ENCODE measurements at places on chromosomes 6 and 20. TPM values are rescaled to one million over a fixed set of nuclear protein-coding genes. Genes with fewer than 3 reads are reported as not detected.

Gene OPN5
- not detected for total RNA-seq

Gene MLN
- not detected for total RNA-seq

Gene UNC5CL
- 0.19 TPM for total RNA-seq

Gene MSH5
- total RNA-seq, result 4.3 TPM

Gene RIPPLY2
- not detected for total RNA-seq

Gene SLC16A10
- 8.1 TPM for total RNA-seq

Gene SLC32A1
- total RNA-seq, result not detected

Gene EPHA7
- total RNA-seq, result 15.1 TPM

Gene CDKN1A
- total RNA-seq, result 37.6 TPM

Gene KIF25
- total RNA-seq, result 0.18 TPM

DNA sequence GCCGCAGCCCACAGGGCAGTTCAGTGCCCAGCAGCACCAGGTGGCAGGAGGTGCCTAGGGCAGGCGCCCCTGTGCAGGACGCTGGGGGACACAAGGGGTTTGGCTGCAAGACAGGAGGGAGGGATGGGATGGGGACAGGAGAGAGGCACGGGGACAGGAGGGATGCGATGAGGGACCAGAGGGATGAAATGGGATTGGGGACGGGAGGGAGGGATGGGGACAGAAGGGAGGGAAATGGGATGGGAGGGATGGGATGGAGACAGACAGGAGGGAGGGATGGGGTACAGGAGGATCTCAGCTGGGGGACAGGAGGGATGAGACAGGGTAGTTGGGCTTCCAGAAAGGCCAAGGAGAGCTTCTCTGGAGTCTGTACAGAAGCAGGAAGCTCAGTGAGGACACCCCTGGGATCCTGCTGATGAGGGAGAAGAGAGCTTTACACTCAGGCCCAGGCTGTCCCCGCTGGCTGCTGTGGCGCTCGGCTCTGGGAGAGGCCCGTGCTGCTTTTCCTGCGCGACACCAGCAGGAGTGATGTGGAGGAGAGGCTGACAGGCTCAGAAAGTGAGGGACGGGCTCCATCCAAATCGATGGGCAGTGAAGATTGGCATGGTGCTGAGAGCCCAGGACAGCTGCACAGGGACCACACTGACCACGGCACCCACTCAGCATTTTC lies 400.8 kb downstream of the SMOC2 start:
- H3K27me3 ChIP-seq, result no peaks in the 10 kb centered on the region
- H3K4me3 ChIP-seq, result no peak overlapping the region
- no peak overlapping the region for H3K27ac ChIP-seq
- DNase-seq, result no peak
- no peaks in the 10 kb centered on the region for H3K36me3 ChIP-seq
- no peaks in the 10 kb centered on the region for H3K4me1 ChIP-seq

DNA sequence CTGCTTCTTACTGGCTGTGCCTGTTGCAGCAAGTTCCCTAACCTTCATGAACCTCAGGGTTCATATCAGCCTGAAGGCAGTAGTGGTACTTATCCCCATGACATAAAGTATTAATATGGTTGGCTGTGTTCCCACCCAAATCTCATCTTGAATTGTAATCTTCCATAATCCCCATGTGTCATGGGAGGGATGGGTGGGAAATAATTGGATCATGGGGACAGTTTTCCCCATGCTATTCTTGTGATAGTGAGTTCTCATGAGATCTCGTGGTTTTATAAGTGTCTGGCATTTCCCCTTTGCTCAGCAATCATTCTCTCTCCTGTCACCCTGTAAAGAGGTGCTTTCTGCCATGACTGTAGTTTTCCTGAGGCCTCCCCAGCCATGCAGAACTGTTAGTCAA lies 61.8 kb downstream of the FAM229B start:
- no peak for DNase-seq
- H3K4me3 ChIP-seq, result no peak overlapping the region
- H3K36me3 ChIP-seq, result no peaks in the 10 kb centered on the region
- H3K27me3 ChIP-seq, result no peaks in the 10 kb centered on the region
- H3K4me1 ChIP-seq, result no peaks in the 10 kb centered on the region

DNA sequence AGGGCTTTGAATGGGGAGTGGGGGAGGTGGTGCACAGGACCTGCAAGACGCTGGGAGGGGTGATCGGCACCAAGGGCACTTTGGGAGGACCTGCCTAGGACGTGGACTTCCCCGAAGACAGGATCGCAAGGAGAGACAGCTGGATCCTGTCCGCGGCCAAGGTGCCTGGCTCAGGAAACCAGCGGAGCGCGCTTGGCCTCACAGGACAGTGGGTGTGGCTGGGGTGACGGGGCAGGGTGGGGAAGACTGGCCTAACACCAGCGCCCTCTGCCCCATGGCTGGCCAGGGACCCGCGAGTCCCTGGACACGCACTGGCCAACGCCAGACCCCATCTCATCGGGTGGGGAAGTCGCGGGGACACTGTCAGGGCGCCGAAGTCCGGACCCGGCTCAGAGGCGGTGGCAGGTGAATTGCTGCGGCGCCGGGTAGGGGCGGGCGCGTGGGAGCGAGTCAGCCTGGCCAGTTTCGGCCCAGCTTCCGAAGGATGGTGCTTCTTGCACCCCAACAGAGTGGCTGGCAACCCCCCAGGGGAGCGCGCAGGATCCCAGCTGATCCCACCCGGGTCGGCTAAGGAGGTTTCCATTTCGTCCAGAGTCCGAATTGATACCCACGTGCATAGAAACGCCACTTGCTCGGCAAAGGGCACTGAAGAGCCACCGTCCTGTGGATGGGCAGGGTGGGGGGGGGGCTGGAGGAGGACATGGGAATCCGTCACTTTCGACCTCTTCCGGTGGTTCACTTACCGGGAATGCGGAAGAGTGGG lies 785 bp upstream of the THBD start:
- no peaks in the 10 kb centered on the region for H3K36me3 ChIP-seq
- peaks cover 16% of the 10 kb centered on the region for H3K27me3 ChIP-seq
- peaks cover 6% of the 10 kb centered on the region for H3K4me1 ChIP-seq
- H3K4me3 ChIP-seq, result peak overlapping the region; percentile 50

- H3K4me1 ChIP-seq, result no peaks in the 10 kb centered on the region
- H3K27ac ChIP-seq, result no peak overlapping the region
- DNase-seq, result no peak
- H3K4me3 ChIP-seq, result no peak overlapping the region
- H3K36me3 ChIP-seq, result no peaks in the 10 kb centered on the region
Measured at GRCh38 chr20:48019940-48020339, 234.7 kb upstream of the SULF2 start.

DNA sequence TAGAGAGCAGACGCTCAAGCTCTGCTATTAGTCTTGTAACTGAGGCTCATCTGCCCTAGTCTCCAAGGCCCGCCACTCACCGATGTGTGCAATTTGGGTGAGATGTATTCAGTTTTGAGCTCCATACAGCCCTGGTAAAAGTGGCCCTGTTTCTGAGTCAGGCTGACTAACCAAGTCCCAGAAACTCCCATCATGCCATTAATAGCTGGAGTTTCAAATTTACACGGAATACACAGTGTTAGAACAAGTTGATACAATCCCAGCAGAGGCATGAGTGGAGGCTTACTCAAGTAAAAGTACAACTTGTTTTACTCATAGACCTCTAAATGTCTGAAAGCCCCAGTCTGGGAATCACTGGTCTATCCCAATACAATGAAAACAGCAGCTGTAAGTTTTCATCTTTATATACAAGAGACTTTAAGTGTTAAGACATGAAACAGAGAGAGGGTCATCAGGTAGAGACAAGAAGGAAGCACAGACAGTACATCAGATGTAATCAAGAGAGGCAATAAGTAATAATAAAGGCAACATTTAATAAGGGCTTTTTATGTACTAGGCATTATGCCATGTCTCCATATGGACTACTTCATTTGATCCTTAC lies 42.4 kb downstream of the RTN4IP1 start:
- DNase-seq, result no peak
- no peaks in the 10 kb centered on the region for H3K27me3 ChIP-seq
- H3K4me1 ChIP-seq, result no peaks in the 10 kb centered on the region
- H3K27ac ChIP-seq, result no peak overlapping the region

- no peaks in the 10 kb centered on the region for H3K36me3 ChIP-seq
- H3K4me1 ChIP-seq, result peaks cover 16% of the 10 kb centered on the region
- peak overlapping the region; percentile 88 for H3K4me3 ChIP-seq
- H3K27ac ChIP-seq, result peak overlapping the region; percentile 95
- no peaks in the 10 kb centered on the region for H3K27me3 ChIP-seq
Measured at GRCh38 chr20:31606804-31607639, 1.9 kb downstream of the ID1 start.

- H3K4me1 ChIP-seq, result no peaks in the 10 kb centered on the region
- H3K4me3 ChIP-seq, result no peak overlapping the region
- H3K27ac ChIP-seq, result no peak overlapping the region
- H3K27me3 ChIP-seq, result no peaks in the 10 kb centered on the region
- no peak for DNase-seq
Measured at GRCh38 chr6:89941031-89941762, 46.9 kb downstream of the GJA10 start.

DNA sequence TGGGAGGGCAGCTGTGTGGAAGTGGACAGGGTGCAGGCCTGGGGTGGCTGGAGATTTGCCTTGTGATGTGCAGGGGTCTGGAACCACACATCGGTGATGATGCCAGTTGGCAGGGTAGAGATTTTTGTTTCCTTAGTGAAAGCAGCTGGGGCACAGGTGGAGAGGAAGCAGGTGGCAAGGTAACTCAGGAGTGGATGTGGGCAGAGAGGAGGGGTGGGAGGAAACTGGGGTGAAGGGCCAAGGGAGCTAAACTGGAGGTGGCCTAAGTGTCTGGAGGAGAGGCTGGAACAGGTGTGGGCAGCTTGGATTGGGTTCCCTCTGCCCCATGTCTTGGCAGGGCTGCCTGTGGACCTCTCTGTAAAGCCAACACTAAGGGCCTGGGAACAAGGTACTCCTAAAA lies 4.7 kb upstream of the SCUBE3 start:
- no peaks in the 10 kb centered on the region for H3K27me3 ChIP-seq
- no peaks in the 10 kb centered on the region for H3K36me3 ChIP-seq
- no peak overlapping the region for H3K27ac ChIP-seq
- no peak for DNase-seq

- H3K4me3 ChIP-seq, result no peak overlapping the region
- H3K27me3 ChIP-seq, result no peaks in the 10 kb centered on the region
- no peak for DNase-seq
- no peak overlapping the region for H3K27ac ChIP-seq
Measured at GRCh38 chr20:17844549-17845298, 123.9 kb downstream of the SNX5 start.

GRCh38 chr20:20259533-20259932 lies 108.4 kb upstream of the INSM1 start:
- DNase-seq, result no peak
- H3K4me1 ChIP-seq, result no peaks in the 10 kb centered on the region
- no peak overlapping the region for H3K27ac ChIP-seq
- no peaks in the 10 kb centered on the region for H3K36me3 ChIP-seq

GRCh38 chr6:6758915-6759654 lies 170.6 kb downstream of the LY86 start:
- no peak for DNase-seq
- peak overlapping the region; percentile 63 for H3K27ac ChIP-seq
- no peaks in the 10 kb centered on the region for H3K27me3 ChIP-seq
- peak overlapping the region; percentile 15 for H3K4me3 ChIP-seq
- no peaks in the 10 kb centered on the region for H3K36me3 ChIP-seq

- peaks cover 13% of the 10 kb centered on the region for H3K4me1 ChIP-seq
- no peak overlapping the region for H3K27ac ChIP-seq
- no peak for DNase-seq
- no peak overlapping the region for H3K4me3 ChIP-seq
- peaks cover 48% of the 10 kb centered on the region for H3K27me3 ChIP-seq
- no peaks in the 10 kb centered on the region for H3K36me3 ChIP-seq
Measured at GRCh38 chr6:27507041-27507956, 34.4 kb upstream of the ZNF184 start.

DNA sequence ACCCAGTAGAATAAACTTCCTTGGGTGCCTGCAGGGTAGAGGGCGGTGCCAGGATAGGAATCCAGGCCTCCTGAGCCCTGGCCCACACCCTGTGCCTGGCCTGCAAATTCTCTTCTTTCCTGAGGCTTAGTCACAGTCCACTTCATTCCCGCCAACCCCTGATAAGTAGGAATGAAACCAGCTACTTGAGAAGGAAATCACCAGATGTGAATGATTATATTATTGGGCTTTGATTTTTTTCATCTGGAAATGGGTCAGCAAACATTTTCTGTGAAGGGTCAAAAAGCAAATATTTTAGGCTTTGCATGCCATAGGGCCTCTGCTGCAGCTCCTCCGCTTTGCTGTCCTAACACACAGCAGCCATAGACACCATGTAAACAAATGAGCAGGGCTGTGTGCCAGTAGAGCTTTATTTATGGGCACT lies 50.2 kb downstream of the STK35 start:
- H3K27me3 ChIP-seq, result no peaks in the 10 kb centered on the region
- H3K36me3 ChIP-seq, result no peaks in the 10 kb centered on the region
- H3K27ac ChIP-seq, result peak overlapping the region; percentile 42
- DNase-seq, result no peak
- H3K4me1 ChIP-seq, result peaks cover 18% of the 10 kb centered on the region

DNA sequence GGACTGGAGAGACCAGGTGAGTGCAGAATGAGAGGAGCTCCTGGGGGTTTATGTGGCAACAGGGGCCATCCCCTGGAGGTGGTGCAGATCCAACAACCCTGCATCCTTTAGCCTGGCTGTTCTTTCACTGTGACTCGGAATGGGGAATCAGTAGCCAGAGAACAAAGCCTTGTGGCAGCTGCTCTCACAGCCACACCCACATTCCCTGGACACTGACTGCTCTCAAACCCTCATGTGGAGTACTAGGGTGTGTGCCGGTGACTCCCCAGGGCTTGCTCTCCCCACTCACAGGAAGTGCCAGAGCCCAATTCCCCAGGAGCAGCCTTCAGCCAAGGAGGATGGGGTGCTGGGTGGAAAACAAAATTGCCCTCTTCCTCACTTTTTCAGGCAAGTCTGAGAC lies 30.2 kb upstream of the GGTLC1 start:
- H3K4me1 ChIP-seq, result no peaks in the 10 kb centered on the region
- no peaks in the 10 kb centered on the region for H3K36me3 ChIP-seq
- H3K27ac ChIP-seq, result no peak overlapping the region
- no peak overlapping the region for H3K4me3 ChIP-seq

DNA sequence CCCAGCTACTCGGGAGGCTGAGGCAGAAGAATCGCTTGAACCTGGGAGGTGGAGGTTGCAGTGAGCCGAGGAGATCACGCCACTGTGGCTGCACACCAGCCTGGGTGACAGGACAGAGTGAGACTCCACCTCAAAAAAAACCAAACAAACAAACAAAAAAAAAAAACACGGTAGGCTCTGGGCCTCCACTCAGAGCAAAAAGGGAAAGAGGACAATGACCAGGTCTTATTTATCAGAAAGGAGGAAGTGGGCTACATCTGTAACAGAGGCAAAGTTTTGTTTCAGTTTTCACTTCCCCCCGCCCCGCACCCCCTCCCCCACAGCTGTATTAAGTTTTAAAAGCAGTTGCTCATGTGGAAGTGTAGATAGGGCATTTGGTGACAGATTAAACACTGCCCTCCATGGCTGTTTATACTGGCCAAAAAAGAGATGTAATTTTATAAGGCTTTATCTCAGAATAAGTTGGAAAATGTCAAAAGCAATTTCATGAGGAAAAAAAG lies 114.6 kb downstream of the RCAN2 start:
- no peak for DNase-seq
- H3K27me3 ChIP-seq, result no peaks in the 10 kb centered on the region
- H3K4me1 ChIP-seq, result peaks cover 47% of the 10 kb centered on the region
- H3K36me3 ChIP-seq, result no peaks in the 10 kb centered on the region
- H3K27ac ChIP-seq, result no peak overlapping the region
